Urothelium cell line (cell line): ENCODE measurements at places on chromosomes 5 and 9.

DNA sequence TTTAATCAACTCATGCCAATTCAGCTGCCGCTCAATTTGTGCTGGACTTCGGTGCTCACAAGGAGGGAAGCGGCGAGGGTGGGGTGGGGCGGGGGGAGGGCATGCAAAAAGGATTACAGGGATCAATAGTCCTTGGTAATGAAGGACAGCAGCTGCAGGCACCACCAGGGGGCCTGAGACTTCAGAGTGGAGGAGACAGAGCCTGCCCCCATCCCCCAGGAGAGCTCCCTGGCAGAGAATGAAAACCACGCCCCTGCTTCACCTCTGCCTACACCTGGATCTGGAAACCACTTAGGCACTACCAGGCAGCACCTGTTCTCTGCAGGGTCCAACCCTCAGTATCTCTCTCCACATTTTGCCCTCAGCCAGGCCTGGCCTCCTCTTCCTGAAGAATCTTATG lies 155.6 kb downstream of the TRIM32 start:
- no peak for DNase-seq

DNA sequence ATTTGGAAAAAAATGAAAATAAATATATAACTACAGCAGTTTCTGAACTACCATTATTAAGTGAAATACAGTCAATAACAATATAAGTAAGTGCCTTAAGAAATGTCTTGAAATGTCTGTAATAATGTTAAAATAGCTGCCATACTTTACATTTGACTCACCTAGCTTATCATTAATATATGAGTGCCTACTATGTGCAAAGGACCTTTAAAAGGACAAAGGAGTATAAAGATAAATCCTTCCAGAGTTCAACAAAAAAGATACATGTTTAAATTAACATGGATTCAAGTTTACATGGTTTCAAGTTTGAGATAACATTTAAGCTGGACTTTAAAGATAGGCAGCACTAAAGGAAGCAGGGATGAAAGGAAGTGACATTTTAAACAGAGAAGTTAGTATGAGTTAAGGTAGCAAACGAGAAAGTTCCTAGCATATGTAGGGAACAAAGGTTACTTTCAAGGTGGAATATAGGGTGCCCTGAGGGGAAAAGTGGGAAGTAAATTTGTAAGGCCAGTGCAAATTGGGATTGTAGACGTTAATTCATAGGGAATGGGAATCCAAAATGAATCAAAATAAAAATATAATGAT lies 8.9 kb downstream of the ITGA1 start:
- no peak for DNase-seq

DNA sequence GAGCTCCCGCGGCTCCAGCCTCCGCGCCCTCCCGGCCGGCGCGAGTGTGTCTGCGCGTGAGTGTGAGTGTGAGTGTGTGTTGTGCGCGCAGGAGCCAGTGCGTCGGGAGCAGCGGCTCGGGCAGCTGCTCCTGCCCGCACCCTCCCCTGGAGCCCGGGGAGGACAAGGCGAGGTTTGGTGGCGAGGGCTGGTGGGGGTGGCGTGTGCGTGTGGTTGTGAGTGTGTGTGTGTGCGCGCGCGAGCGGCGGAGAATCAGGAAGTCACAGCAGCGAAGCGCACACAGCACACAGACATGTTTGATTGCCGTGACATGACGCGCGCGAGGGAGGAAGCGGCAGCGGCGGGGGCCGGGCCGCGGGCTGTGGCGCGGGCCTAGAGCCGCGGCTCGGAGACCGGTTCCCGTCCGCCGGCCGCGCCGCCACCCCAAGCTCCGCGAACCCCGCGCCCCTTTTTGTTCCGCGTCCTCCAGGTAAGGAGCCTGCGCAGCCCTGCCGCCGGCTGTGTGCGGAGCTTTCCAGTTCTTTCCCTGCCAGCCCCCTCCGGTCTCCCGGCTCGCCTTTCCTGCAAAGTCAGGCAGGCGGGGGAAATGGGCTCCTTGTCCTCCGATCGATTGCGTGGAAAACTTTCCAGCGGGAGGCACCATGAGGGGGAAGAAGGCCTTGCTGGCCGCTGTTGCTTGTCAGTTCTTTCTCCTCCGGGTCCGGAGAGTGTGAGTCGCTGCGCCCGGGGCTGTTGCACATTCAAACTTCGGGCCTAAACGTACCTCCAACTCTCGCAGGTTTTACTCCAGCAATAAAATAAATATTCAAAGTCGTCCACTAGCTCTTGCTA lies 2.4 kb downstream of the SMARCA2 start:
- peak; percentile 44 for DNase-seq

GRCh38 chr9:125523681-125524080 lies 183.3 kb downstream of the MAPKAP1 start:
- no peak for DNase-seq

DNA sequence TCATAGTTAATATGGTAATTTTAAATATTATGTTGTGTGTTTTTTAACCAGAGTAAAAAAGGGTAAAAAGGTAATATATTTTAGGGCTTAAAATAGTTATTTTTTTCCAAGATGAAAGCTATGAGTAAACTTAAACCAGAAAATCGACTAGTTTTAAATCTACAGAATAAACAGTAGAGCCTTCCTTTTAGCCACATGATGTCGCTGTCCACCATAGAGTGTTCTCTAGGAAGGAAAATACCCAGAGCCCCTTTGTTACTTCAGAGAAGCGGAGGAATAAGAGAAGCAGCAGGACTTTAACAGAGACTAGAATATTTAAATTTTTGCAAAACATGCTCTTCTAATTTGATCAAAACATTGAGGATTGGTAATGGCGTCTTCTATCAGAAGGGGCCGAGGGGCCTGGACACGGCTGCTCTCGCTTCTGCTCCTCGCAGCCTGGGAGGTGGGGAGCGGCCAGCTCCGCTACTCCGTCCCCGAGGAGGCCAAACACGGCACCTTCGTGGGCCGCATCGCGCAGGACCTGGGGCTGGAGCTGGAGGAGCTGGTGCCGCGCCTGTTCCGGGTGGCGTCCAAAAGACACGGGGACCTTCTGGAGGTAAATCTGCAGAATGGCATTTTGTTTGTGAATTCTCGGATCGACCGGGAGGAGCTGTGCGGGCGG lies at the start of gene PCDHA2:
Gene PCDHA2 (plus strand): TSS at position 258 of the 664 bp plus-strand sequence.
- DNase-seq: no peak

GRCh38 chr5:128349044-128349858 lies 188.8 kb downstream of the FBN2 start:
- DNase-seq: no peak

- no peak for DNase-seq
These were observed 264.8 kb upstream of the KIF2A start for GRCh38 chr5:62041156-62041756.

- DNase-seq: no peak
These were observed 687.4 kb downstream of the PRR16 start for GRCh38 chr5:121151534-121151933.

DNA sequence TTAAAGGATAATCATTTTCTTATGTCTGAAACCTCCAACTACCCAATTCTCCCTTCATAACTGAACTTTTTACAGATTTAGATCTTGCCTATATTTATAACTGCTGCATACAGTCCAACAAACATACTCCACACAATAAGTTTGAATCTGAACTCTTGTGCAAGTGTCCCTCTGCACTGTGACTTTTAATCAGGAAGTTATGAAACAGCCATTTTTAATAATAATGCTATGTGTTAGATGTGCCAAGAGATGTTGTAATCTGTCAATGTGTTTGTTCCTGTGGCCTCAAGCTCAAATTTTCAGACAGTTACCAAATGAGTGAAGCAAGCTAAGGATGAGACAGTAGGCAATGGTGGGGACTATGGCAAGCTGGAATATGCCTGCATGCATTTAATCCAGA lies 57.6 kb upstream of the MTAP start:
- no peak for DNase-seq

DNA sequence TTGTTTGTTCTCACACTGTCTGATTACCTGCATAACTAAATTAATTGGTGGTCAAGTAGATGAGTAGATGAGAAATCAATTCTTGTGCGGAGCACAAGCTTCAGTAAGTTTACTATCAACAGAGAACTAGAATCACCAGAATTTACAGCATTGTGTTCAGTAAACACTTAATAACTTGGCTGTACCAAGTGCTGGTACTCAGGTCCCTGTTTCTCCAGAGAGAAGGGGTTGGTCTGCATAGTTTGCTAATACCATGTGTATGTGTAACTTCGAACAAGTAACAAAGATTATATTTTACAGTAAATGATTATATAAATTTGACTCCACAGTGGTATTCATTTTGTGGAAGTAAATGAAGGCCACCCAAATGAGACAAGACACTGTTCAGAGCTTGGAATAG lies 146.3 kb downstream of the PCSK5 start:
- no peak for DNase-seq

- DNase-seq: peak; percentile 43
These were observed 147.3 kb downstream of the TTLL11 start for GRCh38 chr9:121945849-121946248.

DNA sequence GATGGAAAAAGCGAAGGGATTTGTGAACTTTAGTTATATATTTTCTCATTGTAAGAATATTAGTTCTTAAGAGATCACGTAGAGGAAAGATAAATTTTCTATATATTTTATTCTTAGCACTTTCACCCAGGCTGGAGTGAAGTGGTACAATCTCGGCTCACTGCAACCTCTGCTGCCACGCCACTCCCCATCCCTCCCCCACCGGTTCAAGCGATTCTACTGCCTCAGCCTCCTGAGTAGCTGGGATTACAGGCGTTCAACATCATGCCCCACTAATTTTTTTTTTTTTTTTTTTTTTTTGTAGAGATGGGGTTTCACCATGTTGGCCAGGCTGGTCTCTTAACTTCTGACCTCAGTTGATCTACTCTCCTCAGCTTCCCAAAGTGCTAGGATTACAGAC lies 42.6 kb downstream of the RAB24 start:
- DNase-seq: no peak
